ENCODE measurements at places on chromosomes 4 and X. TPM values are rescaled to one million over a fixed set of nuclear protein-coding genes. Genes with fewer than 3 reads are reported as not detected.

GLRB gene
- polyA plus RNA-seq: 7.6 TPM

UGT2B17 gene
- polyA plus RNA-seq: not detected

PLAC8 gene
- polyA plus RNA-seq: 11.2 TPM

SYNPO2 gene
- 10.8 TPM for polyA plus RNA-seq

ATOH1 gene
- polyA plus RNA-seq: not detected

TRPC3 gene
- polyA plus RNA-seq: not detected

MAGEA2B gene
- polyA plus RNA-seq: 29.5 TPM

IL13RA1 gene
- polyA plus RNA-seq: 29.9 TPM

ADH6 gene
- not detected for polyA plus RNA-seq

ARAP2 gene
- not detected for polyA plus RNA-seq

ADH1B gene
- not detected for polyA plus RNA-seq

GRCh38 chr4:24896056-24896455, 16.8 kb downstream of the CCDC149 start:
- no peaks in the 10 kb centered on the region for H3K27me3 ChIP-seq
- DNase-seq: no peak
- H3K4me1 ChIP-seq: no peaks in the 10 kb centered on the region
- no peaks in the 10 kb centered on the region for H3K36me3 ChIP-seq
- H3K27ac ChIP-seq: no peak overlapping the region
- no peak overlapping the region for H3K4me3 ChIP-seq

DNA sequence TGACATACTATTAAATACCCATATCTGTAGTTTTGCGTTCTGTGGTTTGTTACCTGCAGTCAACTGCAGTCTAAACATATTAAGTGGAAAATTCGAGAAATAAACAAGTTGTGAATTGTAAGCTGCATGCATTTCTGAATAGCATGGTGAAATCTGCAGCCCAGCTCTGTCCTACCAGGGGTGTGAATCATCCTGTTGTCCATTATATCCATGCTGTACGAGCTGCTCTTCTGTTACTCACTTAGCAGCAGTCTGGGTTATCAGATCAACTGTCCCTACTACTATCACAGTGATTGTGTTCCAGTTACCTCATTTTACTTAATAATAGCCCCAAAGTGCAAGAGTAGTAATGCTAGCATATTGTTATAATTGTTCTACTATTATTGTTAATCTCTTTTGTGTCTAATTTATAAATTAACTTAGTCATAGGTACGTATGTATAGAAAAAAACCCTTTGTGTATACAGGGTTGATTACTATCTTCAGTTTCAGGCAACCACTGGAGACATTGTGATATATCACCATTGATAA, 173.7 kb upstream of the FAT4 start:
- no peaks in the 10 kb centered on the region for H3K27me3 ChIP-seq
- peak; percentile 17 for DNase-seq
- H3K36me3 ChIP-seq: no peaks in the 10 kb centered on the region
- peaks cover 4% of the 10 kb centered on the region for H3K4me1 ChIP-seq
- H3K4me3 ChIP-seq: no peak overlapping the region
- no peak overlapping the region for H3K27ac ChIP-seq

GRCh38 chrX:70970482-70970995, 39.6 kb upstream of the SLC7A3 start:
- H3K27ac ChIP-seq: no peak overlapping the region
- DNase-seq: peak; percentile 17
- H3K27me3 ChIP-seq: no peaks in the 10 kb centered on the region
- H3K4me1 ChIP-seq: no peaks in the 10 kb centered on the region
- no peaks in the 10 kb centered on the region for H3K36me3 ChIP-seq

- no peak overlapping the region for H3K4me3 ChIP-seq
- no peaks in the 10 kb centered on the region for H3K27me3 ChIP-seq
- no peak for DNase-seq
Measured at GRCh38 chrX:132043977-132044376, 20.9 kb downstream of the STK26 start.

GRCh38 chr4:86809809-86810208, 39.4 kb downstream of the SLC10A6 start:
- DNase-seq: no peak
- H3K36me3 ChIP-seq: peaks cover 43% of the 10 kb centered on the region
- H3K27me3 ChIP-seq: no peaks in the 10 kb centered on the region

DNA sequence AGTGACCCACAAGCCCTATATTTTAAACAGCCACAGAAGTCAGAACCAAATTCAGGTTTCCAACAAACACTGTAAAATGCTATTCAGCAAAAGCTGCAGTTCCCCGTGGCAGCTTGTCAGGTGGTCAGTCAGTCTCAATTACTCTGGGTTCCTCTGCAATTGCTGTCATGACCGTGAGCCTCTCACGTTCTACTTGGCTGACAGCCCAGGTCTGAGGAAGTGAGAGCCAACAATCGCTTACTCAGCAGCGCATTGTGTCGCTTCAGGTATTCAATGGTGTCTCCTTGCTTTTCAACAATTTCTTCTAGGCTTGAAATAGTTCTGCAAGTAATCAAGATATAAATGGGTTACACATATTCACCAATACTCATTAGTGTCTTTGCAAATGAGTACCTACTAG, 25.8 kb downstream of the TRIM75 start:
- H3K27ac ChIP-seq: no peak overlapping the region
- no peaks in the 10 kb centered on the region for H3K36me3 ChIP-seq

- no peaks in the 10 kb centered on the region for H3K27me3 ChIP-seq
- DNase-seq: no peak
- no peaks in the 10 kb centered on the region for H3K36me3 ChIP-seq
- H3K4me1 ChIP-seq: no peaks in the 10 kb centered on the region
- no peak overlapping the region for H3K27ac ChIP-seq
- H3K4me3 ChIP-seq: no peak overlapping the region
Measured at GRCh38 chr4:88098993-88099752, 59.3 kb downstream of the ABCG2 start.

DNA sequence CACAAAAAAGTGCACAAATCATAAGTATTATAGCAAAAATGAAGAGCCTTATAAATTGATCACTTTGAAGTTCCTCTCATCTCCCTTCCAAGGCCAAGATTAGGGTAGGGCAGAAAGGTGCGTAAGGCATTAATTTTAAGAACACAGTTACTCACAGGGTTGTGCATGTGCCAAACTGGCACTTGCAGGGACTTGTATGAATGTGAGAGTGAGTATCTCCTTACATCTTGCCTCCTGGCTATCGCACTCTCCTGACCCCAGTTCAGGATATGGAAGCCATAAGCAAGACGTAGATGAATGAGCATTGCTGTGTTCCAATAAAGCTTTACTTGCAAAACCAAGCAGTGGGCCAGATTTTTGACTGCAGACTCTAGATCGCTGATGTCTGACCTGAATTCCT, 510.1 kb upstream of the AADAT start:
- no peak overlapping the region for H3K27ac ChIP-seq
- no peaks in the 10 kb centered on the region for H3K27me3 ChIP-seq
- no peaks in the 10 kb centered on the region for H3K36me3 ChIP-seq
- no peak for DNase-seq
- H3K4me3 ChIP-seq: no peak overlapping the region

GRCh38 chrX:101383679-101384205, 2.2 kb downstream of the BTK start:
- H3K4me1 ChIP-seq: no peaks in the 10 kb centered on the region
- no peak overlapping the region for H3K4me3 ChIP-seq
- H3K36me3 ChIP-seq: no peaks in the 10 kb centered on the region
- H3K27me3 ChIP-seq: peaks cover 9% of the 10 kb centered on the region

DNA sequence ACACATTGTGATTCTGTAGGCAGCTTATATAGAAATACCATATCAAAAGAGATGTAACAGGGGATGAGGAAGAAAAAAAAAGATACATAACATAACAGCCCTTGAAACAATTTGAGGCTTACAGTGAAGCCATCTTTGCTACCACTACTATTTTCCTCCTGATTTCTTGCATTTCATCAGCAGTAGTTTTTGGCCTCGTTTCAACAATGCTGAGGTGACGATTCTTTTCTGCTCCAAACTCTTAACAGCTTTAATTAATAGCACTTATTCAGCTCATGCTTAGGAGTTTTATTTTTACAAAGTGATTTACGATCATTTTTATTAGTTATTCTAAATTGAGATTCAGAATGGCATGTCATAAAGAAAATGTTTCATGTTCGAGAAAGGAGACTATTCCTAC, 163.2 kb downstream of the DCK start:
- DNase-seq: no peak
- H3K4me3 ChIP-seq: no peak overlapping the region
- no peaks in the 10 kb centered on the region for H3K4me1 ChIP-seq
- peaks cover 19% of the 10 kb centered on the region for H3K27me3 ChIP-seq
- H3K36me3 ChIP-seq: no peaks in the 10 kb centered on the region

DNA sequence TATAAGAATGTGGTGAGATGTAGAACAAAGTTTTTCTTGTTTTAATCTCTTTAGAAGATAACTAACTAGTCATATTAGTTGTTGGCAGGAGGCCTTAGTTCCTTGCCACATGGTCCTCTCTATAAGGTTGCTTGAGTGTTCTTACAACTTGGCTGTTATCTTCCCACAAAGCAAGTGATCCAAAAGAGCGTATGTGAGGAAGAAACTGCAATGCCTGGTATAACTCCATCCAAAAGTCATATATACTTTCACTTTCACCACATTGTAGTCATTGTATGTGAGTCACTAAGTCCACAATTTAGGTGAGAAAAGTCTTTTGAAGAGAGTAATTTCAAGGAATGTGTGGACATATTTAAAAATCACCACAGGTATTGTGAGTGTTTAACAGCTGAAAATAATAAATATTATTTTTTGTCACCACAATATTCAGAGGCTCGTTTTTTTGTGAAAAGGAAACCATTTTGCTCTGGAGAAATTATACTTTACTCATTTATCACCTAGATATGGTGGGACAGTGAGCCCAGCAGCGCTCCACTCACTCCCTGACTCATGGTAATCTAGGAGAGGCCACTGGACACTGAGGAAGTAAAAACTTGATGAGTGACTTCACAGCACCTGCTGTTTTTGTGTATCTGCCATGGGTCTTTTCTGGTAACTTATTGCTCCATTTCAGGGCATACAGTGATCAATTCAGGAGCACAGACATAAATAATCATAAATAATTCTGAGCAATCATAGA, 369.4 kb upstream of the NDST3 start:
- H3K4me1 ChIP-seq: no peaks in the 10 kb centered on the region
- no peaks in the 10 kb centered on the region for H3K36me3 ChIP-seq
- no peak overlapping the region for H3K4me3 ChIP-seq
- DNase-seq: no peak
- no peak overlapping the region for H3K27ac ChIP-seq

- DNase-seq: no peak
- H3K4me1 ChIP-seq: peaks cover 12% of the 10 kb centered on the region
- H3K27ac ChIP-seq: peak overlapping the region; percentile 59
- H3K27me3 ChIP-seq: no peaks in the 10 kb centered on the region
Measured at GRCh38 chrX:139832718-139833309, 100.0 kb downstream of the ATP11C start.

DNA sequence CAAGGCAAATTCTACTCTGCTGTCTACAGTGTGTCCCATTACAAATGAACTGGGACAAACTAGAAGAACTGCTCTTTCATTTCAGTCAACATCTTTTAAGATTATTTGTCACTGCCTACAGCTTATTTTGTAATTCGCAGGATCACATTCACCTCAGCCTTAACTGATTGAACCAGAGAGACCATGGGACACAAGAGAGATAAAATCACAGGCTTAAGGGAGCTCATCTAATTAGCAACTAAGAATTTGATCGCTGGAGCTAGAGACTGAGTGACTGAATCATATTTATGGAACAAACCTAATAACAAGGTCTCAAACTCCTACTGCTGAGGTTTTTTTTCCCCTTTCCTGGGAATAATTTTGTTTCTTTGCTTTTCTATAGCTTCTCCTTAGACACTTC, 898.2 kb downstream of the PCDH18 start:
- H3K27ac ChIP-seq: no peak overlapping the region
- H3K36me3 ChIP-seq: no peaks in the 10 kb centered on the region
- H3K4me3 ChIP-seq: no peak overlapping the region
- DNase-seq: peak; percentile 24
- H3K4me1 ChIP-seq: no peaks in the 10 kb centered on the region

DNA sequence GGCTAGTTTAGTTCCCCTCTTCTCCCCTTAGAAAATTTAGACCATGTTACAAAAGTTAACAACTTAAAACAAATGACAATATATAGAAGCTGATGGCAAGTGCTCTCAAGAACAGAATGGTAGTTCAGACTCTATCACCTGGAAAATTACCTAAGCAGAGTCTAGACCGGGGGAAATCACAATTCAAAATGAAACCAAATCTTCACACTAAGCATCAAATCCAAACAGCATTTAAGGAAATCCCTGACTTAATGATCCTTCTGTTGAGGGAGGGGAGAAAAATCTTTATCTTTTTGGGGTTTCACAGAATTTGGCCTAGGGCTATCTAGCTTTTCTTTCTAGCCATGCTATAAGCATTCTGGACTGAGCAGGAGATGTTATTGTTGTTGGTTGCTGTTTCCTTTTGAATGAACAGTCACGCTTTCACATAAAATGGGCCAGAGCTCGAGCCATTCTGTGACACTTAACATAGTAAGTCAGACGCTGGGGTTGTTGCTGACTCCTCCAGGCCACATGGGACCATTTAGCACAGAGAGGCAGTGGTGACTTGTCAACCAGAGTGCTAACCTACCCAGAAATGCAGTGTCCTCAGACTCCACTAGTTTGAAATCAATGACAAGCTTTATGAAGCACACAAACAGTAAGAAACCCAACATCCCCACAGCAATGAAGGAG, 16.0 kb upstream of the LSM6 start:
- no peaks in the 10 kb centered on the region for H3K4me1 ChIP-seq
- no peaks in the 10 kb centered on the region for H3K36me3 ChIP-seq
- no peaks in the 10 kb centered on the region for H3K27me3 ChIP-seq
- no peak overlapping the region for H3K4me3 ChIP-seq
- no peak overlapping the region for H3K27ac ChIP-seq

- no peak for DNase-seq
- no peaks in the 10 kb centered on the region for H3K27me3 ChIP-seq
- H3K36me3 ChIP-seq: no peaks in the 10 kb centered on the region
- H3K4me3 ChIP-seq: no peak overlapping the region
- H3K4me1 ChIP-seq: peaks cover 2% of the 10 kb centered on the region
Measured at GRCh38 chr4:151952711-151953254, 192.0 kb upstream of the GATB start.

- no peak overlapping the region for H3K27ac ChIP-seq
- H3K4me3 ChIP-seq: no peak overlapping the region
- no peaks in the 10 kb centered on the region for H3K27me3 ChIP-seq
- DNase-seq: no peak
- H3K36me3 ChIP-seq: no peaks in the 10 kb centered on the region
- no peaks in the 10 kb centered on the region for H3K4me1 ChIP-seq
Measured at GRCh38 chrX:30296408-30297254, 12.6 kb downstream of the NR0B1 start.

GRCh38 chr4:101711590-101712260, 78.8 kb upstream of the BANK1 start:
- H3K36me3 ChIP-seq: no peaks in the 10 kb centered on the region
- peaks cover 5% of the 10 kb centered on the region for H3K4me1 ChIP-seq
- no peak overlapping the region for H3K4me3 ChIP-seq
- no peak for DNase-seq

Data from SK-N-SH (cell line).